ENCODE measurements at places on chromosomes 1 and 21.

- no peak for DNase-seq
Observed at GRCh38 chr1:45051005-45051772, 39.1 kb downstream of the UROD start.

GRCh38 chr1:172826096-172826741 lies 167.3 kb downstream of the FASLG start:
- no peak for DNase-seq

GRCh38 chr21:17462276-17462981 lies 50.4 kb upstream of the CXADR start:
- no peak for DNase-seq

DNA sequence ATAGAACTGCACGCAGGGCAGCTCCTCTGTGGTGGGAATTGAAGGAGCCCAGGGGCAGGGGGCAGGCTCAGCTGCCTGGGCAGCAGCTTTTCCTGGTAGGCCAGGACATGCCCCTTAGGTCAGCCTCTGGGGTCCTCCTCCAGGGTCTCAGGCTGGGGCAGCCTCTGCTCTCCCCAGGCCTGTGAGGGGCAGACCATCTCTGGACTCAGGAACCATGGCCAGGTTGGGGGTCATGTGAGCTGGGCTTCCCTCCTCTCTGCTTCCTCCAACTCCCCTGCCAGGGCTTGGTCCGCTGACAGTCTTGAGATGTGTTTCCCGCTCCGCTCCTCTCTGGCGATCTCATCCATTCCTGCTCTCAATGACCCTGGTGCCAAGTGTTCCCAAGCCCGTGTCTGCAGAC lies 5.7 kb downstream of the C1orf210 start:
- DNase-seq: no peak

- DNase-seq: no peak
Observed at GRCh38 chr1:25805863-25806225, 5.9 kb downstream of the SELENON start.

DNA sequence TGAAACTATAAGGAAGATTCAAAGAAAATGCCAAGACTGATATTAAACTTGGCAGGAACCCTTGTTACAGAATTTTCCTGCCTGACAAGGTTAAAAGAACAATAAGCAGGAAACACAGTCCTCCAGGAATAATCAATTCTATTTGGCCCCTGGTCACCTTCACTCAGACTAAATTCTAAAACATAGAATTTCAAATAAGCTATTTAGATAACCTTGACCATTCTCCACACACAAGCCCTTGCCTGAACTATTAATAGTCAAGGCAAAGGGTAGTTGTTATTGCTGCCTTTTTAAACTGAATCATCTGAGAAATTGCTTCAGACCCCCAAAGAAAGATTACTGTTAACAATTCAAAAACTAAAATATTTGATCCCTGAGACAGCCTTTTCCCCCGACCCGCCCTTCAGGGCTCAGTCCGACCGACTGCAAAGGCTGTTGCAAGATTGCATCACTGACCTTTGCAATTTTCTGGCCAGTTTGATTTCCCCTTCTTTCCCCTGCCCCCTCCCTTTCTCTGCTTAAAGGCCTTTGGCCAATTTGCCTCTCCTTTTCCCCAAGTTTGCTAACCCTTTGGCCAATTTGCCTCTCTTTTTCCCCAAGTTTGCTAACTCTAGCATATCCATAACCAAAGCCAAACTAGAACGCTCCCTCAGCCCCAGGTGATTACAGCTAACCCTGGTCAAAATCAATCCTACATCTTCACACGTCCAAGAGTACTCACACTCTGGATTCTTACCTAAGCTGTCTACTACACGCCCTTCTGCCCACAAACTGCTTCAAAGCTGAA lies 1.4 kb upstream of the G0S2 start:
- no peak for DNase-seq

GRCh38 chr1:113946678-113947387 lies 17.7 kb downstream of the HIPK1 start:
- no peak for DNase-seq

DNA sequence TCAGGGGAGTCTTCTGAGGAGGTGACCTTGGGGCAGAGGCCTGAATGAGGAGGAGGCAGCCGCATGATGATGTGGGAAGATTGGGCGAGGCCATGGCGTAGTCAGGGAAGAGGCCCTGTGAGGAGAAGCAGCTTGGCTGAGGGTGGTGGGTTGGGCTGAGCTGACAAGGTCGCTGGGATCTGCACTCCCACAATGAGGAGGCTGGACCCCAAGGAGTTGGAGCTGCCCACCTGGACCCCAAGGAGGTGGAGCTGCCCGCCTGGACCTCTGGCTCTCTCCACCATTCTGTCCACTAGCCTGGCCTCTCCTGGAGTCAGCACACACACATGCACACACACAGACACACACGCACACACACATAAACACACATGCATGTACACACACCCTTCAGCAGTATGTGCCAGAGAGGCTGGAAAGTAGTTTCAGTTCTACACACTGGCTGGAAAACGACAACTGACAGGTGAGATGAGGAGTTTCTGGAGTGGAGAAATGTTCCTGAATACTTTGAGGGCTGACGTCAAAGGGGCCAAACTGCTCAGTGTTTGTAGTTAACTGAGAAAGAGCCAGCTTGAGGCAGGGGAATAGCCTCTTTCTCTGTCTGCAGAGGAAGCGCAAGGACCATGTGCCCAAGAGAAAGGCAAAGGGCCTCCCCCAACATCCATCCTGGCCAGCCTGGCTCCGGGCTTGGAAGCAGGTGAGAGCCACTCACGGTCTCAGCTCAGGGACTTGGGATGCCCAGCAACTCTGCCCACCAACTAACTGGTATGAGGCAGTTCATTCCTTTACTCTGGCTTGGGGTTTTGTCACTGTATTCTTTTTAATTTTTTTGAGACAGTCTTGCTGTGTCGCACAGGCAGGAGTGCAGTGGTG lies 7.1 kb downstream of the SMPDL3B start:
- DNase-seq: no peak

DNA sequence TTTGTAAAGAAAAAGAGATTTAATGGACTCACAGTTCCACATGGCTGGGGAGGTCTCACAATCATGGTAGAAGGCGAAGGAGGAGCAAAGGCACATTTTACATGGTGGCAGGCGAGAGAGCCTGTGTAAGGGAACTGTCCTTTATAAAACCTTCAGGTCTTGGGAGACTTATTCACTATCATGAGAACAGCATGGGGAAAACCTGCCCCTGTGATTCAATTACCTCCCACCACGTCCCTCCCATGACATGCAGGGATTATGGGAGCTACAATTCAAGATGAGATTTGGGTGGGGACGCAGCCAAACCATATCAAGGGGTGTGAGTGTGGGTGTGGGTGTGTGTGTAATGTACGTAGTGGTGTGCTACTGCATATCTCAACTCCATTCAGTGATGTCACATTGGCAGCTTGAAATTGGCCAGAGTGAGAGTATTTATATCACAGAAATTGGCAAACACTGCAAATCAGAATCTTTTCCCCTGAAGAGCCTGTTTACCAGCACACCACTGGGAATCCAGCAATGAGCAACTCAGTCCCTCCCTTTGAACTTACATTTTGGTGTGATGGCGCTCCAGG lies 5.4 kb downstream of the ARHGEF10L start:
- no peak for DNase-seq

- no peak for DNase-seq
Observed at GRCh38 chr1:84842748-84843231, 50.2 kb downstream of the LPAR3 start.

- no peak for DNase-seq
Observed at GRCh38 chr1:32696041-32696440, 6.5 kb downstream of the SYNC start.

- DNase-seq: no peak
Observed at GRCh38 chr1:72326494-72326893, 44.2 kb upstream of the NEGR1 start.

DNA sequence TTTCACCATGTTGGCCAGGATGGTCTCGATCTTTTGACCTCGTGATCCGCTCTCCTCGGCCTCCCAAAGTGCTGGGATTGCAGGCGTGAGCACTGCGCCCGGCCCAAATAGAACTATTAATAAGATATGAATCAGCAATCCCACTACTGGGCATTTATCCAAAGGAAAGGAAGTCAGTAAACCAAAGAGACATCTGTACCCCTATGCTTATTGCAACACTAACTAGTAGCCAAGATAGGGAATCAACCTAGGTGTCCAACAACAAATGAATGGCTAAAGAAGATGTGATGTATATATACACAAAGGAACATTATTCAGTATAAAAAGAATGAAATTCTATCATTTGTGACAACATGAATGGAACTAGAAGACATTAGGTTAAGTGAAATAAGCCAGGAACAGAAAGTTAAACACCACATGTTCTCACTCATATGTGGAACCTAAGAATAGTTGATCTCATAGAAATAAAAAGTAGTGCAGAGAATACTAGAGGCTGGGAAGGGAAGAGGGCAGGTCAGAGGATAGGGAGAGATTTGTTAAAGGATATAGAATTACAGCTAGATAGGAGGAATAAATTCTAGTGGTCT lies 48.8 kb downstream of the XPR1 start:
- no peak for DNase-seq

DNA sequence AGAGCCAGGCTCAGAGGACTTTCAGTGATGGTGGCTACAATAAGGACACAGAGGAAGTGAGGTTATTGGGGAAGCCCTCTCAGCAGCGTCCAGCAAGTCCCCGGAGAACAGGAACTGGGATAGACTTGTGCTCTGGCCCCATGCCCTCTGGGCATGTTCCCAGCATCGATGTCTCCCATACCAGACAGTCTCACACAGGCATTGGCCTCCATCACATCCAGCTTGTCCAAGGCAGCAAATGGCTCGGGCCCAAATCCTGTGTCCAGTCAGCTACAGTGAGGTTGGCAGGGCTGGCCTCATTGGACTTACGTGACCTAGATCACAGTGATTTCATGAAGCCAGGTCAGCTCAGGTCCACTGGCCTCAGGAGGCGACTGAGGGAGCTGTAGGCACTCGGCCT lies 19.6 kb upstream of the TMEM54 start:
- no peak for DNase-seq

DNA sequence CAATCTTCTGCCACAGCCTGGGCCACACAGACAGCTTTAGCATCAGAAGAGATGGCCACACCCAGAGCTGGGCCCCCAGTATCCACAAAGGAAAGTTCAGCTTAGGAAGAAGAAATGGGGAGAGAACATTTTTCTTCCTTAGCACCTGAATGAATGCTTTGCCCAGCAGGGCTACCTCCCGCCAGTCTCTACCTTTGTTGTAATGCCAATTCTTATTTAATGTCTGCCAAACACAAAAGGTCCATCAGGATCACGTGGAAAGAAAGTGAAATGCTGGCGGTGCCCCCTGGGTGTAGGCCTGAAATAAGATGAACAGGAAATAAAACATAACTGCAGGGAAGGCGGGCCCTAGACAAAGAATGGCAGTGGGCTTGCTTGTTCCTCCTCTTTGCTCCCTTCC lies 125.6 kb downstream of the CACNA1E start:
- no peak for DNase-seq

GRCh38 chr1:230067419-230067870 lies 407 bp downstream of the GALNT2 start:
- DNase-seq: peak; percentile 53

GRCh38 chr1:237471956-237472355 lies 418.8 kb downstream of the ZP4 start:
- DNase-seq: no peak

GRCh38 chr1:226125097-226125630 lies 61.4 kb downstream of the ACBD3 start:
- DNase-seq: peak; percentile 97

GRCh38 chr1:155651861-155652661 lies 36.5 kb downstream of the YY1AP1 start:
- no peak for DNase-seq

GRCh38 chr1:199067483-199067882 lies 428.6 kb downstream of the PTPRC start:
- no peak for DNase-seq

DNA sequence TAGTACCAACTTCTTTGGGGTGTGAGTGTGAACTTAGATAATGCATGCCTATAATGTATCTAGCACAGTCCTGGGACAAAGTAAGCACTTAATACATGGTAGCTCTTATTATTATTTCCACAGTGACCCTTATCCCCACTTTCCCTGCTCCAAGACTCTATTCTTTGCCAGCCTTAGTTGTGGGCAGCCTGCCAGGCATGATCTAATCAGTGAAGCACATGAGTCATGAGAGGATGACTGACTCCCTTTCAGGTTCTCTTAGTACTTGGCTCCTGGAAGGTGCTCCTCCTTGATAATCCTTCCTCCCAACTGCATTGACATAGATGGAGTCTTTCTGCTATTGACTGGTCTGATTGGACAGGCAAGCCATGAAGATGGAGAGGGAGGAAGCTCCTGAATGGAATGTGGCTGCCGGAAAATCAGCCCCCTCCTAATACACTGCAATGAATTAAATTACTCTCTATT lies 17.4 kb upstream of the GNG12 start:
- DNase-seq: no peak

- DNase-seq: no peak
Observed at GRCh38 chr1:51717842-51718241, 101.0 kb downstream of the OSBPL9 start.

DNA sequence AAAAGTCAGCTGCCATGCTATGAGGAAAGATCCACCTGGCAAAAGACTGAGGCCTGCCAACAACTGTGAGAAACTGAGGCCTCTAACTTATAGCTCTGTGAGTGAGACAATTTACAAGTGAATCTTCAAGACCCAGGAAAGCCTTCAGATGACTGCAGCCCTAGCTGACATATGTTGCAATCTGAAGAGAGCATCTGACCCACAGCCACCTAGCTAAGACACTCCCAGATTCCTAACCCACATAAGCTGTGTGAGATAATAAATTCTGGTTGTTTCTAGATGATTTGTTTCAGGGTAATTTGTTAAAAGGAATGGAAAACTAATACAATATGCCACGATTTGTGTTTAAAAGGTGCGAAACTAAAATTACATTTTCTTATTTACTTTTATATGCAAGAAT lies 55.1 kb downstream of the HFM1 start:
- no peak for DNase-seq

- DNase-seq: no peak
Observed at GRCh38 chr1:4308806-4309205, 345.6 kb upstream of the AJAP1 start.

GRCh38 chr1:235947989-235948388 lies 81.3 kb upstream of the LYST start:
- DNase-seq: no peak

GRCh38 chr1:14880456-14881316 lies 272.9 kb upstream of the TMEM51 start:
- DNase-seq: no peak

DNA sequence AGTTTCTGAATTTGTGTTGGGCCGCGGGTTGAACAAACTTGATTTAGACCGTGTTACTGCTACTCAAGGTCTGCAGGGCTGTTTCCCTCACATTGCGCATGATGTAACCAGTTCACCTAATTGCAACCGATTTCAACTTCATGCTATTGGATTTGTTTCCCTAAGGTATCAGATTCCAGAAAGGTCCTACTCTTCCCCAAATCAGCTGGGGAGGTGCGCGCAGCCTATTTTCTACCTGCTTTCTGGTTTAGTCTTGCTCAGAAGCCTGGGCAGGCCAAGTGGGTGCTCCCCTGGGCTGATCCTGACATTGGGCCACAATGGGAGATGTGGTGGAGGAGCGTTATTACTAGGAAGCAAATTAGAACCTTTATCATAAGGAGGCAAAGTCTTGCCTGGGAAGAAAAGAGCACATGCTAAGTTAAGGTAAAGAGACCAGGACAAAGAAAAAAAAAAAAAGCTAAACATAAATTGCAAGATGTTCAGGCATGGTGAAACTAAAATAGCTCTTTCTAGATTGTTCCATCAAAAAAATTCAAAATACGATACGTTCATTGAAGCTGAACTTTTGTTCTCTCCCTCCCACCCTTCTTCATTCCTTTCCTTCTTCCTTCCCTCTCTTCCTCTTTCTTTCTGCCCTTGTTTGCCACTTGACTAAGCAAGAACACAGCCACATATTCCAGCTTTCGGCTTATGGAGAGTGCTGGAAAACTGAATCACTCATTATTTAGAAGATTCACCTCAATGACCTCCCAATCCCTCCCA lies 28.8 kb upstream of the TARBP1 start:
- DNase-seq: no peak

Measured in stimulated activated CD8-positive, alpha-beta memory T cell treated with anti-CD3 and anti-CD28 coated beads, Interleukin-4, amount 100 ng/mL, for 48 hours (primary cell).